GM12891 (cell line): ENCODE measurements at places on chromosomes 5 and 9.

DNA sequence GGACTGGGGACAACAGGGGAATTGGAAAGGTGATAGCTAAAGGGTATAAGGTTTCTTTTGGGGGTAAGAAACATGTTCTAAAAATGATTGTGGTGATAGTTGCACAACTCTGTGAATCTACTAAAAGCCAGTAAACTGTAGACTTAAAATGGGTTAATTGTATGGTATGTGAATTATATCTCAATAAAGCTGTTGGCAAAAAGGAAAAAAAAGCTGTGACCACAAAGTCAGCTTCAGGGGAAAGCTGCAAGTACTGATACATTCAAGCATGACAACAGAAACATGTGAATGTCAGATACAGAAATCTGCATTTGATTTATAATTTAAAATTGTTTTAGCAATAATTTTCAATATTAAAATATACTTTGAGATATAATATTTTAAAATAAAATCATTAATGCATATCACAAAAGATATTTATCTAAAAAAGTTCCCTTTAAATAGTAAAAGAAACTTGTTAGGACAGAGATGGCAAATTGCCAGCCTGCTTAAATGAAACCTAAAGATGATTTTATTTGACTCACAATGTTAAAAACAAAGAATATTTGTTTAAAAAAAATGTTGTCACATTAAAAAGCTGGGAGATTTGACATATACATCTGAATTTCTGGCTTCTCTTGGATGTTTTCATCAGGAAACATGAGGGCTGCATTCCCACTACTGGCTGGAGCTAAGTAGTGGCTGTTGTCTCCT, 66.0 kb downstream of the TBCA start:
- DNase-seq = no peak

GRCh38 chr5:172003746-172004145, 2.7 kb downstream of the FBXW11 start:
- no peak for DNase-seq

DNA sequence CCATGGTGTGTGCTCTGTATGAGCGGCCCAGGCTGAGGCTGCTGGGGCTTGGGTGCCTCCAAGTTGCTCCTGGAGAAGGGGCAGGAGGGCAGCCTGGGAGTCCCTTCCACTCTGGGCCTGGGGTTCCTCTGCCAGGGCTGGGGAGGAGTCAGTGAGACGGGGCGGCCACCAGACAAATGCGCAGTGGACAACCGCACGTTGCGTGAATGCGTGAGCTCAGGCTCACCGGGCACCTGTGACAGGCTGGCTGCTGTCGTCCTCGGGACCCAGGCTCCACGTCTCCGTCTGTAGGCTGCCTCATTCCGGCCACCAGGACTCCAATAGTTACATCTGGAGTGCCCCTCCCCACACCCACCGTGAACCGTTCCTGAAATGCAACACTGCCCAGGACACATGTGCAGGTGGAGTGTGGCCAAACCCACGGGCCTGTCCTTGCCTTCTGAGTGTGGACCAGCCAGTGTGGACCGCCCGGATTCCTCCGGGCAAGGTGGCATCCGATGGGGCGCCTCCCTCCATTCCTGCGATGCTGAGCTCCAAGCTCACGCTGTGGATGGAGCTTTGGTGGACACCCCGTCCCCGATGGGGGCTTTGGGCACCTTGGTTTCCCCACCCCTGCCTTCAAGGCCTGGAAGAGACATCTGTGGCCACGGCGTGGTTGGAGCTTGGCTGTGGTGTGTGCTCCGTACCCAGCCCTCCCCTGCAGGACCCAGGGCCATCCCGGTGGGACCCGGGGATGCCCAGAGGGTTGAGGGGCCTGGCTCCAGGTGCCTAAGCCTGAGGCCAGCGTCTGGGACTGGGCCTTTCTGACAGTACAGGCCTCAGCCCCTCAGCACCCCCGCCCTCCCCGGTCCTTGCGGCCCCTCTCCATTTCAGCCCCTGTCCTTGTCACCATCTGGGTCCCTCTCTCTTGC, 34.0 kb upstream of the RXRA start:
- DNase-seq = no peak

DNA sequence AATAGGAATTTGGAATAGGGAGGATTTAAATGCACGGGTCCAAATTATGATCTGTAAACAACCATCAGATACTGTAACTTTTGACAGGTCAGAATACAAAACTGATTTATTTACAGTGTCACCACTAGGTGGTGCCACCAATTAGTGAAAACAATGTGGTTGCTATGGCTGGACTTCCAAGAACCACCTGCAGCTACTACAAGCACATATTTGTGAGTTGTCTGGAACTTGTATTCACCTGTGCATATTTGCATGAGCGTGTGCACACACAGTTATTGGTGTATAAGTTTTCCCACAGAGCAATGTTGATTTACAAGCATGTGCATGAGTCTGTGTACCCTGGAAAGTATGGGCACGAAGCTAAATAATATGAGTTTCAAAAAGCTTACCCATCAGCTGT, 3.0 kb upstream of the HRCT1 start:
- no peak for DNase-seq

DNA sequence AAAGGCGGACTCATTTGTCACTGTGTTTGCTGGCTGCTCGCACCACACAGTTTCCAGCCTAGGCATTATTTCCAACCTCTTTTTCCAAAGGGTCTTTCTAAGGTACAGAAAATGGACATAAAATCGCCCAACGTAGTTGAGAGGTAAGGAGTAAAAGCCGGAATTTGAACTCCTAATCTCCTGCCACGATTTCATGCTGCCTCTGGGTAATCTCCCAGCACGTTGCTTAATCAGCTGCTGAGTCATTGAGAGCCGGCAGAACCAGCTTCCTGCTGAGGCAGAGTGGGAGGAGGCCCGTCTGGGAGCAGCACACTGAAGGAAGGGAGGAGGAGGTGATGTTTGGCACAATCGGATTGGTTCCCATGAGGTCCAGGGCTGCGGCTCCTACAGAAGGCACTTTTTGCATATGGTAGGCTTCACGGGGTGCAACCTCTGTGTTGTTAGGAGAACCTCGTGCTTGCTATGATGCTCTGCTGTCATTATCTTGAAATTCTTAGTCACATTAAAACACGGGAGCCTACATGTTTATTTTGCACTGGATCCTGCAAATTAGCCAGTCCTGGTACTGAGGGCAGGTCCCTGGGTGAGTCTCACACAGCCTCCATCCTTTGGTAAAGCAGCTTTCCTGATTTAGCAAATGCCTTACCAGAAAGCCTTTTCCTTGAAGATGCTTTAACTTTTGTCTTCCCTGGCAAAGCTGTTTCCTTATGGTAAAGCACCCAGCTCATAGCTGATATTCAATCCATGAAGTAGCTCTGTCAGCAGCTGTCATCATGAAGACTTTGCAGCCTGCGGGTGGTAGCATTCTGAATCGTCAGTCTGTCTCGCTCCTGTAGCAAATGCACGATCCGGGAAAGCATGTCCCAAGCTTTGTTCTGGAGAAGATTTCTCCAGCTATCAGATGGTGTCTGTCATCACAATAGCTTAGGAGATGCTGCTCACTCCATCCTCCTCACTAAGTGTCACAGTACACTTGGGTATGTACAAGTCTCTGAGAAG, 191.6 kb upstream of the MSX2 start:
- no peak for DNase-seq

- no peak for DNase-seq
These were observed 30.1 kb downstream of the ARRDC3 start for GRCh38 chr5:91352831-91353695.

- peak; percentile 28 for DNase-seq
These were observed 72.5 kb downstream of the AP3B1 start for GRCh38 chr5:78221964-78222451.

DNA sequence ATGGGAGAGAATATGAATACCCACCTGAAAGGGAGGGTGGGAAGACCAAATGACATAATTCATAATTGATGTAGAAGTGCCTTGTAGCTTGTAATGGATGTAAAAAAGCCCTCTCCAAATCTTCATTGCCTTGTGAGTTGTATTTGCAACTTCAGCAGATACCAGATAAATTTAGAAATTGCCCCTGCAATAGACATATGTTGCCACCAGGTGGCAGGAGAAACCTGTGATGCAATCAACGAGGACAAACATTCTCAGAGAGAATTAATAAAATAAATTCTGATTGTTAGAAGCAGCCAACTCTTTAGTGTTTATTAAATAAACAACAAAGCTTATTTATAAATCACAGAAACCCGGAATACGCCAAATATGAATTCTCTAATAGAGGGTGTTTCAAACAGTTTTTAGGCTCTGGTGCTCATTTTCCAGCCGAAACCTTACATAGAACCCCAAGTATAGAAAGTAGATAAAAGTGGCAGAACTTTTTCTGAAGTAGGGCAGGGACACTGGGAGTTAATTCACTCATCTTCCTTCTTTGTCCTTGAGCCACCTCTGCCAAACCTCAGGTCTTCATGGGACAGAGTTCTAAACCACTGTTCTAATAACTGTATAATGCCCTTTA, 147.8 kb downstream of the TMEM38B start:
- DNase-seq = peak; percentile 13

- DNase-seq = no peak
These were observed 564.3 kb upstream of the ZNF608 start for GRCh38 chr5:125310749-125311148.

DNA sequence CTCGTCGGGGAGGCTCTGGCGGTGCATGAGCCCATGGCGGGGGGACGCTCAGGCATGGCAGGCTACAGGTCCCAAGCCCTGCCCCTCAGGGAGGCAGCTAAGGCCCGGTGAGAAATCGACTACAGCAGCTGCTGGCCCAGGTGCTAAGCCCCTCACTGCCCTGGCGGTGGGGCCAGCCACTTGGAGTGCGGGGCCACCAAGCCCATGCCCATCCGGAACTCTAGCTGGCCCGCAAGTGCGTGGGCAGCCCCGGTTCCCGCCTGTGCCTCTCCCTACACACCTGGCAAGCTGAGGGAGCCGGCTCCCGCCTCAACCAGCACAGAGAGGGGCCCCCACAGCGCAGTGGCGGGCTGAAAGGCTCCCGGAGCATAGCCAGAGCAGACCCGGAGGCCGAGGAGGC, 1896.9 kb upstream of the CDH6 start:
- no peak for DNase-seq

GRCh38 chr9:99015890-99016289, 72.2 kb downstream of the COL15A1 start:
- DNase-seq = no peak

DNA sequence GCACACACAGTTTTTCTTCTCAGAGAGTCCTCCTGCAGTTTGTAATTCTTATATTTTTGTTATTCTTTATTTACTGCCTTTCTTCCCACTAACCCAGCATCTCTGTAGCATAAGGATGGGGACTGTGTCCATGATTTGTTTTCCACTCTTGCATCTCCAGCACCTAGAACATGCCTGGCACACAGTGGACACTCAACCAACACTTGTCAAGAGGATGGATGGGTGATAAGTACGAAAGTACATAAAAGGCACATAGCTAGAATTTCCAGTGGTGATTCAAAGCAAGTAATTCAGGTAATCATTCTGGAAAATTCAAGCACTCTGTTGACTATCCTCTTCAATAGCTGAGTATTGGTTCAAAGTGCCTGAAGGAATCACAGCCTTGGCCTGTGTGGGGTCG, 60.2 kb upstream of the TRIO start:
- DNase-seq = no peak

DNA sequence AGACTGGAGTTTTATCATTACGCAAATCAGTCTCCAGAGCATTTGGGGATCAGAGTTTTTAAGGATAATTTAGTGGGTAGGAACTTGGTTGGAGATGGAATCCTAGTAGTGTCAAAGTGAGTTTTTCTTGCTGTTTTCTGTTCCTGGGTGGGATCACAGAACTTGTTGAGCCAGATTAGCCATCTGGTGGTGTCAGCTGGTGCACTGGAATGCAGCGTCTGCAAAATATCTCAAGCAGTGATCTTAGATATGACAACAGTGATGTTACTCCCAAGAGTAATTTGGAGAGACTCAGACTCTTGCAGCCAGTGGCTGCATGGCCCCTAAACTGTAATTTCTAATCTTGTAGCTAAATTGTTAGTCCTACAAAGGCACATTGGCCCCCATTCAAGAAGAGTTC, 1257.8 kb downstream of the MAT2B start:
- DNase-seq = no peak

DNA sequence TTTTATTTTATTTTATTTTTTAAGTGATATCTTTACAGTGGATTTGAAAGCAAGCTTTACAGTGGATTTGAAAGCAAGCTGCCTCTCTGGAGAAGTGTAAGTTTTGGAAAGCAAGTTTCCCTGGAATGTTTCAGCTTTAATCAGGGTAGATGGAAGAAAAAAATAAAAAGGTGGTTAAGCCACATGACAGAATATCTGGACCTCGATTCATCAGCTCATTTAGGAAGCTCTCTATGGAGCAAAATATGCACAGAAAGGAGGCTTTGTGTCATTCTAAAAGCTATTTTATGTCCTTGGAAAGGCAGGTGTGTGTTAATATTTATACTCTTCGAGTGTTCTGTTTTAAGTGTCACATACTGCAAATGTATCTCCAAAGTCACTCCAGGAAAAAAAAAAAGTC, 409.2 kb upstream of the KLF4 start:
- no peak for DNase-seq

DNA sequence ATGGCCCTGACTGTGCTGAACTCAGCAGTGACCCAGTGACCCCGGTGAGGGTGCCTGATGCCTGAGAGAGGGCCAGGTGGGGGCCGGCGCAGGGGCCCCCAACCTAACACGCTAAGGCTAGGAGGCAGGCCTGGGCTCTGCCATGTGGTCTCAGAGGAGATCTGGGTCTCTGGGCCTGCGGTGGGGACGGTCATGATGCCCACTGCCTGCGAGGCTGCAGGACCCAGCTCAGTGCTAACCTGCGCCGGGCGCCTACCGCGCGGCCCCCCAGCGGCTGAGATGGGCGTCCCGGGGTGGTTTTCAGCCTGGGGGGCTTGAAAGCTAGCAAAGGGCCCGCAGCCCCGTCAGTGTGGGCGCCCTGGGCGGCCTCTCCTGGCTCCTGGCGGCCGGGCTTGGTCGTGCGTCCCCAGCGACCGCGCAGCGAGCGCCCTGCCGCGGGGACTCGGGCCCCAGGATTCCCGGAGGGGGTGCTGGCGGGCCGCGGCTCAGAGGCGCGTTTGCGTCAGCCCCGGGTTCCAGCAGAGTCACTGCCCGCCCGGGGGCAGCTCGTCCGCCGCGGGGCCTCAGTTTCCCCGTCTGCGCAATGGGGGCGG, 2.5 kb downstream of the EGFL7 start:
- DNase-seq = peak; percentile 79

GRCh38 chr5:68991279-68992084, 102.3 kb upstream of the SLC30A5 start:
- no peak for DNase-seq
